ENCODE measurements at places on chromosomes 5 and 9.

GRCh38 chr5:56095579-56096102 lies 100.9 kb upstream of the IL6ST start:
- DNase-seq, result no peak

GRCh38 chr5:36876965-36877666 lies 547 bp downstream of the NIPBL start:
- DNase-seq, result no peak

DNA sequence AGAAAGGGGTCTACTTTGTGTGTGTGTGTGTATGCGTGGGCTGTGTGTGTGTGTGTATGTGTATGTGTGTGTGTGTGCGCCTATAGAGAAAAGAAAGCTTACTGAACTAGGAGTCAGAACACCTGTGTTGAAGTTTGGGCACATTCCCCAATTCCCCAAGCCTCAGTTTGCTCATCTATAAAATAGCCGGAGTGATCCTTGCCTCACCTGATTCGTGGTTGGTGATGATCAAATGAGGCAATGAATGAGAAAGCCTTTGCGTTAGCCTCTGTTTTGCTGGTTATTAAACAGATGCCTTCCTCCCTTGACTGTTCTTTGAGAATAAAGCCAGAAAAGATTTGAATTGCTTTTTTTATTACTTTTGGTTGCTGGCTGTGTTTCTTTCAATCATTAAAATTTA lies 20.6 kb downstream of the ABLIM3 start:
- DNase-seq, result no peak

GRCh38 chr5:173392-174290 lies 17.7 kb upstream of the LRRC14B start:
- no peak for DNase-seq

- no peak for DNase-seq
Measured at GRCh38 chr9:5453004-5453403, 2.7 kb downstream of the CD274 start.
